ENCODE measurements at places on chromosomes 2 and 18. TPM values are rescaled to one million over a fixed set of nuclear protein-coding genes. Genes with fewer than 3 reads are reported as not detected.

Gene FANCL
- total RNA-seq, result 26.1 TPM

Gene B3GNT7
- total RNA-seq, result 1.1 TPM

DNA sequence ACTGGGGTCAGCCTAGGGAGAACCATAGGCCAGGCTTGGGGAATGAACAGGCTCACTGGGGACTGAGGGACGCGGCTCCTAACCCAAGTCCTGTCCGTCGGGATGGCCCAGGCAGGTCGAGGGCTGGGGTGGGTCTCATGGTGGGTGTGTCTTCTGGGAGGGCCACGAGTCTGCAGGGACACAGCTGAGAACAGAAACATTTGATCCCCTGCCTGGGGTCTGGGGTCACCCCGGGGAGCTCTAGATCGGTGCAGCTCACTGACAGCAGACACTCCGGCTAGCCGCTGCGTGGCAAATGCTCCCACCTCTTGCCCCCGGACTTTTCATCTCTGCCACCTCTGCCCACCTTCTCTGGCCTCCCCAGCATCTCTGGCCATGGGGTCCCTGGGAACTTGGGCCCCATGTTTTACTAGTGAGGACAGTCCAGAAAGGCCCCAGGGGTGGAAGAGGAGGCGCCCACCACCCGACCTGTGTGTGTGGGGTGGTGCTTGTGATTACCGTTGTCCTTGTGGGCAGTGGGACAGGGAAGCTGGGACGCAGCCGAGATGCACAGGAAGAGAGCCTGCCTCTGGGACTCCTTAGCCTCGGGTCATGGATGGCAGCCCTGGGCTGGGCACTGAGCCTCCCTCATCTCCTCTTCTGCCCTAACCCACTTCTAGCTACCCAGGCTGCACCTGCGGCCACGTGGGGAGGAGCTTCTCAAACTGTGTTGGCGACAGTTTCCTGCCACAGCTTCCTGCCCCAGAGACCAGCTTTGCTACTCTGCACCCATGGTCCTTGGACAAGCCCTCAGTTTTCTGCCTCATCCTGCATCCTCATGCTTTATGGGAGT lies 4.9 kb downstream of the ZAP70 start:
- H3K27ac ChIP-seq, result no peak overlapping the region
- no peaks in the 10 kb centered on the region for H3K27me3 ChIP-seq

Gene GREB1
- total RNA-seq, result 5.4 TPM

Measured in liver (tissue), 10 donors.